Stimulated activated CD8-positive, alpha-beta memory T cell treated with anti-CD3 and anti-CD28 coated beads, Interleukin-2, amount 100 ng/mL, for 1 hour (primary cell): ENCODE measurements at places on chromosomes 12 and 14.

- no peak for DNase-seq
These were observed 13.3 kb downstream of the BEST3 start for GRCh38 chr12:69685810-69686209.

DNA sequence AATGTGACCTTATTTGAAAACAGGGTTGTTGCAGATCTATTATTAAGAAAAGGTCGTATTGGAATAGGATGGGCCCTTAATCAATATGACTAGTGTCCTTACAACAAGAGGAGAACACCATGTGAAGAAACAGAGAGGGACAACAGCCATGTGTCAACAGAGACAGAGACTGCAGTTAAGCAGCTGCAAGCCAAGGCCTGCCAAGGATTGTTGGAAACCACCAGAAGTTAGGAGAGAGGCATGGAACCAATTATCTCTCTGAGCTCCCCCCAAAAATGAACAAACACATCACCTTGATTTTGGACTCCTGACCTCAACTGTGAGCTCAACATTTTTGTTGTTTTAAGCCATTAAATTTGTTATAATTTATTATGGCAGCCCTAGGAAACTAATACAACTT, 214.6 kb upstream of the PRKD1 start:
- no peak for DNase-seq

- DNase-seq: no peak
These were observed 34.2 kb upstream of the PYGL start for GRCh38 chr14:50978529-50978871.

- DNase-seq: no peak
These were observed 122.4 kb upstream of the PTPRQ start for GRCh38 chr12:80321653-80322052.

DNA sequence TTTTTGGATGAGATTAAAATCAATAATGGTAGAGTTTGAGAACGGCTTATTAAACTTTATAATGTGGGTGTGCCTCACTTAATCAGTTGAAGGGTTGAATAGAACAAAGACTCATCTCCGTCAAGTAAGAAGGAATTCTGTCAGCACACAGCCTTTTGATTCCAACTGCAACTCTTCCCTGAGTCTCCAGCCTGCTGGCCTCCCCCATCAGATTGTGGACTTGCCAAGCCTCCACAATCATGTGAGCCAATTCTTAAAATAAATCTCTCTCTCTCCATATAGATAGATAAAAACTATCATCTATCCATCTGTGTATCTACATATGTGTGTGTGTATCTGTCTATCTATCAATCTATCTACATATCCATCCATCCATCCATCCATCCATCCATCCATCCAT, 127.4 kb upstream of the BTG1 start:
- DNase-seq: no peak

- DNase-seq: no peak
These were observed 414.8 kb downstream of the RMST start for GRCh38 chr12:97877404-97877803.

DNA sequence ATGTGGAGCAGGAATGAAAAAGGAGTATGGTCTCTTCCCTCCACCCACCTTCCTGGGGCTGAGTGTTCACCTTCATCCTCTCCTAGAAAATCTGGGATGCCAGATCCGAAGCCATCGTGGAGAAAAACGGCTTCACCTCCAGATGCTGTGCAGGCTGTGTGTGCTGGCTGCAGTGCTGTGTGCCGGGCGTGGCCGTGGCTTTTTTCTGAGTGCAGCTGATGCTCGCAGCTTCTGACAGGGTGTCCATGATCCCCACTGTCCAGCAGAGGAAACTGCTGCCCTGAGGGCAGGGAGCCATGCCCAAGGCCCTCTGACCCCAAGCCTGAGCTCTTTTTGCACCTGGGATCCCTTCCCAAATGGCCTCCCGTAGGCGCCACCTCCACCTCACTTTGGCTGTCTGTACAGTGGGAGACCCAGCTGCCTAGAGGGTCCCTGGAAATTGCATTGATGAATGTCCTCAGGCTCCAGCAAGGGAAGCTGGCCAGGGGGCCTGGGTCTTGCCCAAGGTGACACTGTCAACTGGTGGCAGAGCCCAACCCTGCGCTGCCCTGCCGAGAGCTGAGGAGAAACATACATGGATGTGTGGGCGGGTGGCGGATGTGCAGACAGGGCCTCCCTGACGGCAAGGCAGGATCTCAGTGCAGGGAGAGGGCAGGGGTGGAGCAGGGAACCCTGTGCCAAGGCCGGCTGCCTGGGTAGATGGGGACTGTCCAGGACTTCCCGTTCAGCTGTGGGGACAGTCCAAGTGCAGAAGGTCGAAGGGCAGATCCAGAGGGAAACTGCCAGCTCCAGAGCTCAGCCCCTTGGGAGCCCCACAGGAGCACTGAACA, 53.3 kb downstream of the BEGAIN start:
- no peak for DNase-seq

DNA sequence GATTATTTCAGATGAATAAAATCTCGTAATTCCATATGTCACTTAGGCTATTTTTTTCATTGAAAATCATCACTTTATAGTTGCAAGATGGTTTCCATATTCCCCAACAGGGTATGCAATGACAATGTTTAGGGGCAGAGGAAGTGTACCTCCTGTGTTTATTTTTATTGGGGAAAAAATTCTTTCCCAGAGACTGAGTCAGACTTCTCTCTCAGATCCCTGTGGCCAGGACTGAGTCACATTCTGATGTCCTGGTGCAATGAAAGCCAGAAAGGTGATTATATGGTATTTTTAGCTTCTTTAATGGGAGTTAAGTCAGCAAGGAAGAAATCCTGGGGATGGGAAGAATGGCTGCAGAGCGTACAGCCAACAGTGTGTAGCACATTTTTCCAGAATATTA, 196.9 kb upstream of the ALG10 start:
- DNase-seq: no peak

DNA sequence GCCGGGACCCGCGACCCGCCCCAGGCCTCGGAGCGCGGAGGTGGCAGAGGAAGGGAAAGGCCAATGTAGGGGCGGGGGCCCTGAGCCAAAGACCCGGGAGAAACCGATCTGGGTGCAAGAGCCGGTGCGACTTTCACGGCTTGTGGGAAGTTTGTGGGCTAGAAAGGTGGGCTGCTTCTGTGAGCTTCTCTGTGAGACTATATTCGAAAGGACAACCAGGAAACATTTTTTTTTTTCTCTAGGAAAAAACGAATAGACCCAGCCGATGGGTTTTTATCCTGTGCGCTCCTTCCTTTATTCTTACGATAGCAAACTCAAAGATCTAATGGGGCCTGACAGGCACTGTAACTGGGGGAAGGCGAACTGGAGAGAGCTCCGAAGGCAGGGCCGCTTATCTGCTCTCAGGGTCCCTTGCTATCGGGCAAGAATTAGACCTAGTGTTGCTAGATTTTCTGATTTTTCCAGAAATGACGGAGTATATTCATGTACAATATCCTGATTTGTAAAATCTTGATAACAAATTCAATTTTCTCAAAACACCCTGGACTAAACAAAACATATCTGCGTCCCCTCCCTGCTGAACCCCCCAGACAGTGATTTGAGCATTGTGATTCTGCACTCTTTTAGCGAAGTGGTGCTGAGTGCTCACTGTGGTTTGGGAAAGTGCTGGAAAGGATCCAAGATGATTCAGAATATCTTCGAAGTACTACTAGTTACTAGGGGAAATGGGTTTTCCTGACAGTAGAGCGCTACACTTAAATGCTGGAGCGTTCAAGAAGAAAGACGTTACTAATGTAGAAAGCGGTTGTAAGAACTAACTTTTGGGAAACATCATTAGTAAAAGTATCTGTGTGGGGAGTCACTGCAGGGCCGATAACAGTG, 563 bp upstream of the STXBP6 start:
- DNase-seq: no peak

GRCh38 chr14:55710506-55711041, 130.6 kb downstream of the KTN1 start:
- DNase-seq: no peak

- no peak for DNase-seq
These were observed 807 bp downstream of the B4GALNT3 start for GRCh38 chr12:460261-461230.

DNA sequence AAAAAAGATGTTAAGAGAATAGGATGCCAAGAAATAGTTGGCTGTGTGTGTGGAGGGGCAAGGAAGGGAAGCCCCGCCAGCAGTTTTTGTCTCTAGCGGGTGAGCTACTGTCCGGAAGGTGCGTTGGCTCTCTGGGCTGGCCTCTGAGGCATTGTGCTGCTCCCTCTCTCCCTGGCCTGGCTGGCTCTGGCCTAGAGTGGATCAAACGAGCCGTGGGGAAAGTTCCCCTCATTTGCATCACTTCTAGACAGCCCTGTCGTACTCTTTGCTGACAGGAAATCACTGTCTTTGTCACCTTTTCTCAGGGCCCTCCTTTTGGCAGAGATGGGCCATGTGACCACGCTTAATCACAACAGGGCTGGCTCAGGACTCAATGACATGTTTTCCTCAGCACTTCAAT, 236.1 kb upstream of the NPAS3 start:
- no peak for DNase-seq

DNA sequence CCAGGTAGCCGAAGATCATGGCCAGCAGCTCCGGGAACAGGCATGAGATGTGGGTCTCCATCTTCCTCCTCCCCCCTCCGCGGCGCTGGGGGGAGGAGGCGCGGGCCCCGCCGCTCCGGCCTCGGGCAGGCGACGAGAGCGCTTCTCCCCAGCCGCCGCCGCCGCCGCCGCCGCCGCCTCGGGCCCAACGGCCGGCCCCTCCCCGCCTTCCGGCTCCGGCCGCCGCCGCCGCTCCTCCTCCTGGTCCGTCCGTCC, 448 bp downstream of the FBXL14 start:
- DNase-seq: no peak

DNA sequence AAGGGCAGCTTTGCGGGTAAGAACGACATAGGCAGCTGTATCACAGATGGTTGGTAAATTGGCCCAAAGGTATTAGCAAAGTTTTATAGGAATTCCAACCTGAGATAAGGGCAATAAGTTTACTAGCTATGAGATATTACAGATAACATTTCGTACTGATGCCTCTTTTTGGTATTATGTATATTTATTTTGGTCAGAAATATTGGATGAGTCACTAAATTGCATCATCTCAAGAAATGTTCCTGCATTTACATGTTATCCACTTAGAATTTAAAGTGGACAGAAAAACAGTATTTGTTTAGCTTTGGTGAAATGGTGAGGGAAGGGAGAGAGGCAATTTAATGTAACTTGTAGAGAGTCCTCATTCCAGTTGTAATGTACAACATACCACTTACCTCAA, 65.1 kb upstream of the PZP start:
- no peak for DNase-seq

DNA sequence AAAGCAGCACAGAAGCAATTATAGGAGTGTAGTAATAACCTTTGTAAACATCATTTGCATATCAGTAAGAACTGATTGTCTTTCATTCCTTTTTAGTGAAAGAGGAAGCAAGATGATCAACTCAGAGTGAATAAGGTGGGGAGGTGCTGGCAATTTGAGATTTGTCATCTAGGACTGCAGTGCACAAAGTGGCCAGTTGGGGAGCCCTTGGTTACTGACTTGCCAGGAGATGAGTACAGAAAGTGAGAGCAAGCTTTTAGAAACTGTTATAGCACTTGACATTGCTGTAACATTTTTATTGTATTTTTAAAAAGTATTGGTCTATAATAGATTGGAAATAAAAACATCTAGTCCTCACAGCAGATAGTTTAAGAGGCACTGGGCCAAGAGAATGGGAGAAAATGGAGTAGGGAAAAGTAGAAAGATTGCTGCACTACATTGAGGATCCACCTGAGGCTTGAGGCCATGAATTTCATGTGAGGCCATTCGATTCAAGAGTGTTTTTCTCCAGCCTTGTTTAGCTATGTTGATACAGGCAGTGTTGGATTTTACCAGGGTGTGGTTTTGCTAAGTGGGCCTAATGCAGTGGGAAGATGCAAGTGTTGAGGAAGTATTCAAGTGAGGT, 98.2 kb downstream of the SNAPC1 start:
- peak; percentile 23 for DNase-seq

DNA sequence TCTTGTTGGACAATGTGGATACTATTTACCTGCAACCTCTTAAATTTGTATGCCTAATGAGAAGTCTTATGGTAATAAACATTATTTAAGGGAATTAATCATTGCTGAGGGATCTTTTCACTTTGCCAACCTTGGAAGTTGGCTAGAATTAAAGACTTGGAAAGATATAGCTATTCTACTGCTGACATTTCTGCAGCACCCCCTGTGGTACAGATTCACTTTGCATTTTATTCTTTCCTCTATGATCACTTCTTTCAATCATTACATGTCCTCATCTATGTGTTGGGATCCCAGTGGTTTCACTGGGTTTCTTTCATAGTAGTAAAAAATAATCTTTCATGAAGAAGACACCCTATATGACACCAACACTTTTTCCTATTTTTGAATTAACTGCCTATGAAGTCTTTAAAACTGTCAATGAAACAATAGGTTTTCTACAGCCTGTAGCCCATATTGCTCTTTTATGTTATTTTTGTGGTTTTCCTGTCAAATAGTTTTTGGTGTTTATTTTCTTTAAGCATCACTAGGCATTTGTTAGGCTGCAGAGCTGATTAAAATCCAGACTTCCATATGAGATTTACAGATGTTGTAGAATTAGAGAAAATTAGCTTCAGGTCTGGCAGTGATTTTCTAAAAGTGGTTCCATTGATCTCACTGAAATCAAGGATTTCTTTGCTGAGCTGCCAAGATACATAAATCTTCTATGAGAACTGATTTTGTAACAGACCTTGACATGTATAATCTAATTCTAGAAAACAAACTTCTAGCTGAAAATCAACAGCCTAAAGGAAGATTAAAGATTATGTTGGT, 256.1 kb downstream of the NAV3 start:
- DNase-seq: no peak

DNA sequence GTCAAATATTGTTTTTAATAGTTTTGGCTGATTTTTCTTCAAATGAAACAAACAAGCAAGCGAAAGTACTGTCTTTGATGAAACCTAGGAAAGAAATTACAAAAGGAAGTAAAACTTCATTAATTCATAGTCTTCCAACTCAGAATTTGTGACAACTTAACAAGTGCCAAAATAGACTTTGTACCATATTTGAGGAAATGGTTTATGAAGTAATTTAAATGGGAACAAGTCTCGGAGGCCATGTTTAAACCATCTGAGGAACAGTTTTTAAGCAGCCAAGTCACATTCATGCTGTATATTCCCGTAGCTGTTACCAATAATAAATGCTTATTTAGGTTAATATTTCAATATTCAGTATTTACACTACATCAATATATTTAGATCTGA, 745 bp upstream of the ARHGDIB start:
- DNase-seq: no peak
